ENCODE measurements at places on chromosomes 1 and 21.

DNA sequence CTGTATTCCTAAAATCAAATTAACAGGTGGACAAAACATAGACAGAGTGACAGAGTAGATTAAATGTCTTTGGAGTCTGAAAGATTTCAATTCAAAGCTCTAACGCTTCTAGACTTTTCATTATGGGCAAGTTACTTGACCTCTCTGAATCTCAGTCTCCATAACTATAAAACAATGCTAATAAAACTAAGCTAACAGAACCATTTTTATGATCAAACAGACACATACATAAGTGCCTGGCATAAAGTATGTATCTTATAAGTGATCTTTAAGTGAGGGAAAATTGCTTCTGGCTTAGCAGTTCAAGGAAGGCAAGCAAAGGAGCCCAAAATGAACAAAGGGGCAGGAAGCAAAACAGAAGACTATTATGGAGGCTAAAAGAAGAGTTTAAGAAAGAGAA, 216.8 kb upstream of the TNR start:
- no peak for DNase-seq

GRCh38 chr1:67228791-67229190, 62.5 kb downstream of the IL23R start:
- no peak for DNase-seq

DNA sequence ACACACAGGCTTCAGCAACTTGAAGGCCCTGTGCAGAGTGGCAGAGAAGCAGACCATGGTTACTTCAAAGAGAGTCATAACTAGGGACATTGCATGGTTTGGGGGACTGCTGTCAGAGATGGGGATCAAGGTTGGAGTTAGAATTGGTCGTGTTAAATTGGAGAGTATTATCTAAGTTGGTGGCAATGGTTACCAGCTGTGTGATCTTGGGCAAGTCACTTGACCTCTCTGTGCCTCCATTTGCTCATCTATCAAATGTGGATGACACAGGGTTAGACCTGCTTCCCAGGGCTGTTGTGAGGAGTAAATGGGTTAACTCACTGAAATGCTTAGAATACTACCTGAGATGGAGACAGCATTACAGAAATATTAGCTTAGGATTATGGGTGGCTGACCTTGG, 91.1 kb downstream of the PAX7 start:
- no peak for DNase-seq

DNA sequence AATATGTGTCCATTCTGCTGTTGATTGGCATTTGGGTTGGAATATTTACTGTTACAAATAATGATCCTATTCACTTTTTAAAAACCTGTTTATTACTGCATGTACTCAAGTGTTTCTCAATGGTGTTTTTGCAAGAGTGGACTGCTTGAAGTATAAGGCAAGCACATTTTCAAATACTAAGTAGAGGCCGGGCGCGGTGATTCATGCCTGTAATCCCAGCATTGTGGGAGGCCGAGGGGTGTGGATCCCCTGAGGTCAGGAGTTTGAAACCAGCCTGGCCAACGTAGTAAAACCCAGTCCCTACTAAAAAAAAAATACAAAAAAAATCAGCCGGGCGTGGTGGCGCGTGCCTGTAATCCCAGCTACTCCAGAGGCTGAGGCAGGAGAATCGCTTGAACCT, 276.9 kb upstream of the ADGRL4 start:
- no peak for DNase-seq

- no peak for DNase-seq
Observed at GRCh38 chr1:19712928-19713327, 48.3 kb downstream of the HTR6 start.

DNA sequence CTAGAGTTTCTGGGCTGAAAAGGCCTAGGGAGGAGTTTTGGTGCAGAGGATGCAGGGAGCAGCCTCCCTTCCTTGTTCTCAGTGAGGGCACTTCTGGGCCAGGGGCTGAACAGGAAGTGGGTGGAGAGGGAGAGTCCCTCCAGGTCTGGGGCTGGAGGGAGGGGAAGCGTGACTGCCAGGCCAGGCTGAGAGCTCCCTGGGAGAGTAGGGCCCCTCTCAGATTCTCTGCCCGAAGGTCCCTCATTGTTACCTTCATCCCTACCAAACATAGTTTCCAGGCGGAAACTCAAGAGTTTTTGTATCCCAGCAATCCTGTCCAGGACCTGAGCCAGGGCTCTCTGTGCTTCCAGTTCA, 36.8 kb downstream of the CITED4 start:
- no peak for DNase-seq

GRCh38 chr1:41318135-41318534, 43.1 kb upstream of the FOXO6 start:
- DNase-seq = no peak

DNA sequence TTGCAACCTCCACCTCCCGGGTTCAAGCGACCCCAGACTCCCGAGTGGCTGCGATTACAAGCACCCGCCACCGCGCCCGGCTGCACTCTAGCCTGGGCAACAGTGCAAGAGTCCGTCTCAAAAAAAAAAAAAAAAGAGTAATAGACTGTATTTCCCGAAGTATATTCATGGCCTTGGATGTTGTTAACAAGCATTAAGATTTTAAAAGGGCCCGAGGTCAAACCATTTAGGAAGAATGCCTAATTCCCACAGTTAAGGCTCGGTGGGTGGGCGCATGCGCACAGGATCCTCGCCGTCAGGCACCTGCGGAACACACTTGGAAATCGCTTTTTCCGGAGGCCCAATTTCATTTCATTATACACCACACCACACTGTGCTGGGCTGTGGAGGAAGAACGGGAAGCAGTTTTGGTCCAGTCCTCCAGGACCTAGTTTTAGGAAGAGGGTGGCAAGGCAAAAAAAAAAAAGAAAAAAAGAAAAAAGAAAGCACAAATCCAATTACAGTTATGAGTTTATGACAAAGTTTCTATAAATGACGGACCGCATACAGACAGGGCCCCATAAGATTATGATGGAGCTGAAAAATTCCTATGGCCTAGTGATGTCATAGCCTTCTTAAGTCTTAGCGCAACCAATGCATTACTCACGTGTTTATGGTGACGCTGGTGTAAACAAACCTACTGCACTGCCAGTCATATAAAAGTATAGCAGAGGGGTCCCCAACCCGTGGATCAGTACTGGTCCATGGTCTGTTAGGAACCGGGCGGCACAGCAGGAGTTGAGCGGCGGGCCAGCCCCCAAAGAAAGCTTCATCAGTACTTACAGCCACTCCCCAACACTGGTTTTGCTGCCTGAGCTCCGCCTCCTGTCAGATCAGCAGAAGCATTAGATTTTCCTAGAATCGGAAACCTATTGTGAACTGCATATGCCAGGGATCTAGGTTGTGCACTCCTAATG, 38.2 kb downstream of the H3-3A start:
- no peak for DNase-seq

- DNase-seq = no peak
Observed at GRCh38 chr21:34923202-34923601, 125.9 kb downstream of the RUNX1 start.

DNA sequence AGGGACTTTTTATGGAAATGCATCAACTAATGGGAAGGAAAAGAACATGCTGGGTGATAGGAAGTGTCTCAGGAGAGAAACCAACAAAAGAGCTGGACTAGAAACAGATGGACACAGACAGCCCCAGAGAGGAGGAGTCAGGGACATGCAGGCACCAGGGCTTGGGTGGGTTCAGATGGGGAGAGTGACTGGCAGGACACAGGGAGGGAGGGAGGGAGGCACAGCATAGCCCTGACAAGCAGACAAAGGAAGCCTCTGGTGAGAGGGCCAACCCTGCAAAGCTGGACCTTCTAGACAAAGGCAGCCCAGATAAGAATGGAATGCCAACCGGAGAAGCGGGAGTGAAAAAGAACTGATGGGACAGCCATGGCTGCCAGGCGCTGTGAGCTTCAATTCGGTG, 568.8 kb downstream of the AJAP1 start:
- no peak for DNase-seq

GRCh38 chr1:223639331-223639749, 26.2 kb downstream of the CAPN8 start:
- no peak for DNase-seq

DNA sequence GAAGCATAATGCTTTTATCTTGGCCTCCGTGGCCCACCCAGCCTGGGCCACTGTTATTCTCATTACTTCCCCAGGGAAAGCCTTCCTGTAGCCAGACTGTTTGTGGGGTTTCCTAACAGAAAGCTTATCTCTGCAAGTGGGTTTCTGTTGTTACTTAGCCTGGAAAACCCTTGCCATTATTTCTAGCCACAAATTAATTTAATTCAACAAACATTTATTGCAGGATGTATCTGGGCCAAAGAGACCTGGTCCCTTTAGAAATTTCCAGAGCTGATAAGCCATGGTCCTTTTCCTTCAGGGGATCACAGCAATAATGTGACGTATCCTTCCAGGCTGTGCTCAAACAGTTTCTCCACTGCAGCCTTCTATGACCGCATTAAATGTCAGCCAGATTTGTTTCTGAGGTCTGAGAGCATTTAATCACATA, 20.9 kb downstream of the TNN start:
- no peak for DNase-seq

DNA sequence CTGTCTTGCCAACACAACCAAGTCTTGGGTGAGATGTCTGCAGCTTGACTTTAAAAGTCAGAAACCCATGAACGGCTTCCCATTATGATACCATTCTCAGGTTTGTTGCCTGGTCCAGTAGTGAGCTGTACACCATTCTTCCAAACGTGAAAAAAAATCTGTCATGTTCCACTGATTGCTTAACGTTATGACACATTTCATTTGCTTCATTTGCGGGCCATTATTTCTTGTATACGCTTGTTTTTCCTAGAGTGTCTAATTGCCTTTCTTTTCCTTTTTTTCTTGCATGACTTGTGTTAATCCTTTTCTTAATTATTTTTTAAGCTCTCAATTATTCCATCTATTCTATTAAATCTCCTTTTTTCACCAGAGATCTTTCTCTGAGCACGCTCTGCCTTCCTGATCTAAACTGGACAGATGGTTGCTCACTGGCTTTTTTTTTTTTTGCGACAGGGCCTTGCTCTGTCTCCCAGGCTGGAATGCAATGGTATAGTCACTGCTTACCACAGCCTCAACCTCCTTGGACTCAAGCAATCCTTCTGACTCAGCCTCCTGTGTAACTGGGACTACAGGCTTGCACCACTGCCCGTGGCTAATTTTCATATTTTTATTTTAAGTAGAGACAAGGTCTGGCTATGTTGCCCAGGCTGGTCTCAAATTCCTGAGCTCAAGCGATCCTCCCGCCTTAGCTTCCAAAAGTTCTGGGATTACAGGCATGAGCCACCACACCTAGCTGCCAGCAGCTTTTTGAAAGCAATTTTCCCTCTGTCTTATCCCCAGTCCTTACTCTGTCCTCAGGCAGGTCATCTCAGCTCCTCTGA, 31.7 kb upstream of the CAMTA1 start:
- DNase-seq = no peak

GRCh38 chr1:11705596-11705995, 14.1 kb downstream of the DRAXIN start:
- no peak for DNase-seq

GRCh38 chr1:33381977-33382376, 48.9 kb downstream of the PHC2 start:
- no peak for DNase-seq

DNA sequence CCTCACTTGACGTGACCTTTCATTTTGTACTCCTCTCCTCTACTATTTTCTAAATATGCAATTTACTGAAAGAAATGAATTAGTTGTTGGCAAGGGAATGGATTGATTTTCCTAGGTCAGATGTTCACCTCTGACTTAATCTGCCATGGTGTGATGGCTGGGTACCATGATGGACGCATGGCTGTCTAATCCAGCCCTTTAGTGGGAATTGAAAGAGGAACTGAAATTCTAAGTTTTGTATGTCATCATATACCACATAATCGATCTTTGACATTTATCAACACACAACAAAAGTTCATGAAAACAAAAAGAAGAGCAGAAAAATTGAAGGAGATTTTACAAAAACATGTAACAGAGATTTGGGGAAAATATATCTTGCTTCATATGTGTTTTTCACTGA, 331.3 kb upstream of the SNX7 start:
- no peak for DNase-seq

- DNase-seq = no peak
Observed at GRCh38 chr1:55288245-55288644, 73.1 kb upstream of the USP24 start.

DNA sequence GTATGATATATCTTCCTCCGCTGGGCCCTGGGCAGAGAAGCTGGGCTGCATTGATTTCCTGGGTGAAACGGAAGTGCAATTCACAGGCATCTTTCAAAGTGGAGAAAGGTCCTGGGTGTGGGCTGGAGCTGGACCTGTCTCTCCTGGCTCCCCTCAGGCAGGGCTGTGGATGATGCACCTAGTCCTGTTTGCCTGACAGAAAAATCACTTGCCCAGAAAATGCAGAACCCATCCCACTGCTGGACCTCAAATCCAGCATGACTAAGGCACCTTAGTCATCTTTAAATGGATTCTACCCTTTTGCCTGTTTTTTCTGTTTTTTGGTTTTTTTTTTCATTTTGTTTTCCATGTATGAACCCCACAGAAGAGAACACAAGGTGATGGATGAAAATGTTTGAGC, 49.7 kb downstream of the MYSM1 start:
- DNase-seq = no peak

- no peak for DNase-seq
Observed at GRCh38 chr1:147786536-147786935, 26.1 kb upstream of the GJA5 start.

DNA sequence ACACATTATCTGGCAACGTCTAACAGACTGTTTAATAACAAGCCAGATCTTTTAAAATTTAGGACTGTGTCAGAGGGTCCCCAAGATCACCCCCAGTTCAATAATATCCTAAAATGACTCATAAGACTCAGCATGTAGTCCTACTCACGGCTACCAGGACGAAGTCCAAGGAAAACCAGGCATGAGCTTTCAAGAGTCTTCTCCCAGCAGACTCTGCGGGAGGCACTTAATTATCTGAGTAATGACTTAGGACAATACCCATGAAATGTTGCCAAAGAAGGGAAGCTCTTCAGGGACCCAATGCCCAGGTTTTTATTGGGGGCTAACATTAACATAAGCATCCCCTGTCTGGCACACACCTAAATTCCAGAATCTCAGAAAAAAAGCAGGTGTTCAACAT, 7.0 kb downstream of the HFM1 start:
- no peak for DNase-seq

Measured in ovary (tissue), 10 donors.